Right atrium auricular region (tissue), 2 donors: ENCODE measurements at places on chromosomes 5 and 9. TPM values are rescaled to one million over a fixed set of nuclear protein-coding genes. Genes with fewer than 3 reads are reported as not detected.

GRCh38 chr5:80884929-80885328 lies 75.2 kb upstream of the RASGRF2 start:
- no peaks in the 10 kb centered on the region for H3K4me1 ChIP-seq
- no peak for DNase-seq
- H3K36me3 ChIP-seq, result no peaks in the 10 kb centered on the region
- no peak overlapping the region for H3K4me3 ChIP-seq

GRCh38 chr5:118249386-118249785 lies 739.0 kb downstream of the DTWD2 start:
- peaks cover 5% of the 10 kb centered on the region for H3K4me1 ChIP-seq
- no peaks in the 10 kb centered on the region for H3K36me3 ChIP-seq
- no peaks in the 10 kb centered on the region for H3K27me3 ChIP-seq

- H3K27me3 ChIP-seq, result no peaks in the 10 kb centered on the region
- no peak overlapping the region for H3K27ac ChIP-seq
- no peak overlapping the region for H3K4me3 ChIP-seq
- no peak for DNase-seq
Measured at GRCh38 chr9:1718836-1719235, 296.3 kb upstream of the SMARCA2 start.

DNA sequence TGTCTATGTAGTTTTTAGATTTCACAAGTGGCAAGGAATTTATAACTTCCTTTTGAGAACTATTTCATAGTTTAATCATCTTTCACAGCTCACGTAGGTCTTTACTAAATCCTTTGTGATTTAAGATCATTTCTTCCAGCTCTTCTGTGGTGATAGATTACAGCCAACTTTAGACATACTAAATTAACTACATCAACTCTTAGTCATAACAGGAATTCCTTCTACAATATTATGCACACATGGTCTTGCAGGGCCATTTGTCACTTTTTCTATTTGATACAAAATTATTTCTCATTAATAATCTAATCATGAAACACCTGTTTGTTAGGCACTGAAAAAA lies 208.4 kb downstream of the PDE4D start:
- no peak overlapping the region for H3K4me3 ChIP-seq
- H3K27me3 ChIP-seq, result no peaks in the 10 kb centered on the region
- no peak overlapping the region for H3K27ac ChIP-seq
- no peaks in the 10 kb centered on the region for H3K4me1 ChIP-seq
- DNase-seq, result no peak

GRCh38 chr9:26955222-26955903 lies 849 bp upstream of the IFT74 start:
- peak overlapping the region; percentile 73 for H3K27ac ChIP-seq
- H3K4me3 ChIP-seq, result peak overlapping the region; percentile 62
- no peaks in the 10 kb centered on the region for H3K36me3 ChIP-seq
- no peaks in the 10 kb centered on the region for H3K4me1 ChIP-seq

- no peak overlapping the region for H3K27ac ChIP-seq
- H3K4me3 ChIP-seq, result no peak overlapping the region
- no peak for DNase-seq
Measured at GRCh38 chr9:124394167-124394566, 21.1 kb downstream of the PSMB7 start.

DNA sequence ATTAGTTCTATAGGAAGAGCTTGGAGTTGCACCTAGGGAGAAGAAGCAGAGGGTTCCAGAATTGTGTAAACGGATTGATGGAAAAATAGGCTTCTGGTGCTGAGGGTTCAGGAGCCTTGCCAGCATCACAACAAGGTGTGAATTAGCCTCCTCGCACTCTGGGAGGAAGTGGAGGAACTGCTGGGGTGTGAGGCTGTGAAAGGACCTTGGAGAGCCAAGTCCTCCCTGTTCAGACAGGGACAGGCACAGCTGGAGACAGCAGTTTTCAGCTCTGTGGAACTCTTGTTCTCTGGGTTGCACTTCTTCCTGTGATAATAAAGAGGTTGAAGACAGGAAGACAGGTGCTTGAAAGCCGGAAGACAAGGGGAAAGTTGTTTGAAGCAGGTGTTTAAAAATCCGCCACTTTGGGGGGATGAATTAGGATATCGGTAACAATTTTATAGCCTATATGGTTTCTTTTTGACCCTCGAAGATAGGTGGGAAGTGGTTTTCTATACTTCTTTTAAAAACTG lies 22.6 kb downstream of the DAPK1 start:
- no peaks in the 10 kb centered on the region for H3K36me3 ChIP-seq
- no peaks in the 10 kb centered on the region for H3K27me3 ChIP-seq
- no peak overlapping the region for H3K27ac ChIP-seq

- H3K27me3 ChIP-seq, result no peaks in the 10 kb centered on the region
- no peak for DNase-seq
- H3K27ac ChIP-seq, result no peak overlapping the region
- no peak overlapping the region for H3K4me3 ChIP-seq
- no peaks in the 10 kb centered on the region for H3K4me1 ChIP-seq
Measured at GRCh38 chr5:163759000-163759704, 253.7 kb downstream of the MAT2B start.

- no peak for DNase-seq
- H3K27me3 ChIP-seq, result no peaks in the 10 kb centered on the region
- no peaks in the 10 kb centered on the region for H3K4me1 ChIP-seq
- no peak overlapping the region for H3K4me3 ChIP-seq
Measured at GRCh38 chr5:59615272-59615671, 278.3 kb downstream of the PDE4D start.

DNA sequence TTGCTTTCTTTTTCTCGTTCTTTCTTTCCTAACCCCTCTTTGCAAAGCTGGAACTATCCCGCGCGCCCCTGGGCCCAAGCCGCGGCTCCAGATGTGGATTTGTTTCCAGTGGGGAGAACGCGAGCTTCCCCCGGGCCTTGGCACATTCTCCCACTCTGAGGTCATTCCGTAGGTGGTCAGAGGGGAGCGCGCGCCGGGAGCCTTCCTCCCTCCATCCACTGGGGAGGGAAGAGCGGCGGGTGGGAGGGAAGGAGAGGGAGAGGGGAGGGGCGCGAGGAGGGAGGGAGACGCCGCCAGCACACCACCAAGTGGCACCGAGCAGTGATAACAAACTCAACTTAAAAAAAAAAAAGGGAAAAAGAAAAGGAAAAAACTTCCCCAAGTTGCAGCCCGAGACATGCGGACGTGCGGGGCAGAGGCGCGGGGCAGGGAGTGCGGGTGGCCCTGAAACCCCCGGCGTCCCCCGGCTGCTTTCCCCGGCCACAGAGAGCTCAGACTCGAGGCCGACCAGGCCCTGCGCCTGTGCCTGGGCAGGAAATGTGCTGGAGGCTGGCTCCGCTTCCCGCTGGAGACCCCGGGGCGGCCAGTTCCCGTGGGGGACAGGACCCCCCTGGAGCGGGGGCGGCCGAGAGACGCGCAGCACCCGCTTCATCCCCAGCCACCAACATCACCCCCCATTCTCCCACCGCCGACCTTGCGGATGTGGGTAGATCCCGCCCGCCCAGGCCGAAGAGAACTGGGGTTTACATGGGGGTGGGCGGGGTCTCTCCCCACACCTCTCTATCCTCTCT lies 3.1 kb downstream of the IER5L start:
- H3K4me3 ChIP-seq, result peak overlapping the region; percentile 63
- DNase-seq, result peak; percentile 90
- no peaks in the 10 kb centered on the region for H3K36me3 ChIP-seq
- no peaks in the 10 kb centered on the region for H3K27me3 ChIP-seq

- H3K4me3 ChIP-seq, result no peak overlapping the region
- DNase-seq, result no peak
- H3K27ac ChIP-seq, result no peak overlapping the region
- H3K4me1 ChIP-seq, result no peaks in the 10 kb centered on the region
Measured at GRCh38 chr9:81465468-81466011, 223.8 kb downstream of the TLE1 start.

DNA sequence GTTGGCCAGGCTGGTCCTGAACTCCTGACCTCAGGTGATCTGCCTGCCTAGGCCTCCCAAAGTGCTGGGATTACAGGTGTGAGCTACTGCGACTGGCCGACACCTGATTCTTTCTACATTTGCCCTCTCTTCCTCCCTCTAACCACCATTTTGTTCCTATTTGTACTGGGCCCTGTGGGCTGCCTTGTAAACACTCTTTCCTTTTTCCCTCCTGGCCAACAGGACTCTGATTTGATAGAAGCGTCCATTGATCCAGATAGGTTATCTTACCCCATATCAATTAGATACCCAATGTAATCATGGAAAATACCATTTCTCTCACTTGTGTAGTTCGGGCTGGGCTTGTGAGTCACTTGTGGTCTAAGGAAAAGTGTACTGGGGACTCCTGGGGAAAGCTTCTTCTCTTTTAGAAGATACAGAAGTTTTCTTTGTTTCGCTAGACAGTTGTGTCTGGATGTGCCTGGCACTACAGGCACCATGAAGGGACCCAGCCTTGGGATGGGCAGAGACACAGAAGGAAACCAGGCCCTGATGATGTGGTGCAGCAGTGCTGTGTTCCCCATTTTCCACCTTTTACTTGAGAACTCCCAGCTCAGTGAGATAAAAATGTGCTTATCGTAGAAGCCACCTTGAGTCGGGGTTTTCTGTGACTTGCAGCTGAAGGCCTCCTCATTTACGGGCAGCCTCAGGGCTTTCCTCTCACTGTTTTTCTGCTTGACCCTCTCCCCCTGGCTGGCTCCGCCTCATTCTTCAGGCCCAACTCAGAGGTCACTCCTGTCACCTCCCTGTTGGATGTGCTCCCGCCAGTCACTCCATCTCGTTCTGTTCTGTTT lies 32.8 kb upstream of the CPEB4 start:
- H3K27me3 ChIP-seq, result no peaks in the 10 kb centered on the region
- no peak overlapping the region for H3K4me3 ChIP-seq
- H3K36me3 ChIP-seq, result no peaks in the 10 kb centered on the region
- no peak for DNase-seq
- peaks cover 17% of the 10 kb centered on the region for H3K4me1 ChIP-seq
- H3K27ac ChIP-seq, result no peak overlapping the region

DNA sequence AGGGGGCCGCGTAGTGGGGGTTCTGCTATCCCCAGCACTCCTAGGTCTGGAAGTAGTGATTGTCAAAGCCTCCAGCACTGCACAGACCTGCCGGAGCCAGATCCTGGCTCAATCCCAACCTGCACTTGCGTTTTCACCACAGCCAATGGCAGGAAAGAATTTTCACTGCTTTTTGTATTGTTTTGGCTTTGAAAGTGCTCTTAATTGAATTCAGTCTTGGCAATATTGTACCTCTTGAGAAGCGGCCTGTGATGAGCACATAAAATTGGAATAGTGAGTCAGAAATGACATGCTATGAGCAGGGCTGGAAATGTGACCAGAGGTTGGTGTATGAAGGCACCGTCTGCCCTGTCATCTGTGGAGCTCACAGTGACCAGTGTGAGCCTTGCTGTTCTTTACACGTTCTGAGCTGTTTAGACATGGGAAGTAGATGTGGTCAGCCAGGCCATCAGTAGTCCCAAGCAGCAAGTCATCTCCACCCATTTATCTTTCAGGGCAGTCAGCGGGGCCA lies 41.5 kb downstream of the SECISBP2 start:
- H3K4me3 ChIP-seq, result no peak overlapping the region
- peaks cover 22% of the 10 kb centered on the region for H3K4me1 ChIP-seq
- H3K36me3 ChIP-seq, result peaks cover 76% of the 10 kb centered on the region
- H3K27ac ChIP-seq, result no peak overlapping the region

- no peaks in the 10 kb centered on the region for H3K36me3 ChIP-seq
- no peaks in the 10 kb centered on the region for H3K4me1 ChIP-seq
- DNase-seq, result peak; percentile 74
- peak overlapping the region; percentile 49 for H3K27ac ChIP-seq
- H3K27me3 ChIP-seq, result no peaks in the 10 kb centered on the region
- H3K4me3 ChIP-seq, result no peak overlapping the region
Measured at GRCh38 chr5:65076251-65076869, 307.6 kb downstream of the CWC27 start.

GRCh38 chr5:179367491-179367890 lies 22.2 kb upstream of the ADAMTS2 start:
- no peaks in the 10 kb centered on the region for H3K27me3 ChIP-seq
- no peak overlapping the region for H3K27ac ChIP-seq
- H3K4me1 ChIP-seq, result no peaks in the 10 kb centered on the region
- no peak for DNase-seq
- H3K4me3 ChIP-seq, result no peak overlapping the region

GRCh38 chr5:88108490-88109279 lies 160.0 kb downstream of the TMEM161B start:
- no peak overlapping the region for H3K27ac ChIP-seq
- no peak overlapping the region for H3K4me3 ChIP-seq
- H3K27me3 ChIP-seq, result no peaks in the 10 kb centered on the region
- no peak for DNase-seq
- no peaks in the 10 kb centered on the region for H3K36me3 ChIP-seq

DNA sequence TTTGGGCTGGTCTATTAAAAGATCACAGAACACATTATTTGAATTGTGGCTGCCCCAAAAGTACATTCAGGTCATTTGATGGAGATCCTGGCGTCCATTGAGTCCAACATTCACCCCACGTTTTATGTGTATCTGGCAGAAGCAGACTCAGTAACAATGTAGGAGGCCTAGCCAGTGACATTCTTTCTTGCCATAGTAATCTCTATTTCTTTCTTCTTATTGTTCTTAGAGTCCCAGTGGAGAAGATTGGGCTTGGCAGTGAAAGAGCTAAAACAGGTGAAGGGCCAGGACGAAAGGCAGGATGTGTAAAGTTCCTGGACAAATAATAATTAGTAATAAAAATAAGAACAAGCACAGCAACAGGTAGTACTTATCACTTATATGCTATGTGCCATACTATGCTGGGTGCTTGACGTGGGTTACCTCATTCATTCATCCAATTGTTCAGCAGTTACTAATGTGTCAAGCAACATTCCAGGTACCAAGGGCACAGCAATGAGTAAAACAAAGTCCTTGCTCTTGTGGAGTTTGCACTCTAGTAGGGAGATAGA lies 12.6 kb upstream of the ANKH start:
- H3K36me3 ChIP-seq, result no peaks in the 10 kb centered on the region
- H3K4me3 ChIP-seq, result no peak overlapping the region
- DNase-seq, result no peak
- H3K27ac ChIP-seq, result no peak overlapping the region

Gene C9orf153
- total RNA-seq, result 0.28 TPM

Gene STXBP1
- total RNA-seq, result 44.9 TPM

Gene PCSK5
- total RNA-seq, result 5.3 TPM

Gene CYFIP2
- total RNA-seq, result 51.5 TPM

Gene MYMK
- not detected for total RNA-seq

Gene ZNF883
- total RNA-seq, result 3.8 TPM
